ENCODE measurements at places on chromosomes 11 and 22.
A peak's percentile ranks its signal among the peaks of the same experiment; 100 is the strongest.

GRCh38 chr11:64124147-64124546, 41.8 kb downstream of the MACROD1 start:
- DNase-seq: no peak

- DNase-seq: no peak
These were observed 5.1 kb upstream of the TRMU start for GRCh38 chr22:46330426-46330825.

- DNase-seq: no peak
These were observed 13.7 kb downstream of the ZBTB16 start for GRCh38 chr11:114073007-114073827.

DNA sequence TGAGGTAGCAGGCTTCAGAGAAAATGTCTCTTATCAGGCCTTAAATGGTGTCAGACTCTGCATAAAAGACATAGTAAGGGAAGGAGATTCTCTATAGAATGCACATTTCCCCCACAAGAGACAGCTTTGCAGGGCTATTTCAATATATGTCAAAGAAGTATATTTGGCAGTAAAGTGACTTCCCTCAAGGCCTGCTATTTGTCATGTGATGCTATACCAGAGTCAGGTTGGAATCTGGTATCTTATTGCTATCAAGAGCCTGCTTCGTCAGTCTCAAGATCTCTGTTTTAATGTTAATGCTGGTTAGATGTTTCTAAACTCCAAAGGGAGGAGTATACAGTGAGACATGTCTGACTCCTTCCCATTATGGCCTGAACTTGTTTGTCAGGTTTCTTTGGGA, 40.4 kb upstream of the MTMR2 start:
- no peak for DNase-seq

DNA sequence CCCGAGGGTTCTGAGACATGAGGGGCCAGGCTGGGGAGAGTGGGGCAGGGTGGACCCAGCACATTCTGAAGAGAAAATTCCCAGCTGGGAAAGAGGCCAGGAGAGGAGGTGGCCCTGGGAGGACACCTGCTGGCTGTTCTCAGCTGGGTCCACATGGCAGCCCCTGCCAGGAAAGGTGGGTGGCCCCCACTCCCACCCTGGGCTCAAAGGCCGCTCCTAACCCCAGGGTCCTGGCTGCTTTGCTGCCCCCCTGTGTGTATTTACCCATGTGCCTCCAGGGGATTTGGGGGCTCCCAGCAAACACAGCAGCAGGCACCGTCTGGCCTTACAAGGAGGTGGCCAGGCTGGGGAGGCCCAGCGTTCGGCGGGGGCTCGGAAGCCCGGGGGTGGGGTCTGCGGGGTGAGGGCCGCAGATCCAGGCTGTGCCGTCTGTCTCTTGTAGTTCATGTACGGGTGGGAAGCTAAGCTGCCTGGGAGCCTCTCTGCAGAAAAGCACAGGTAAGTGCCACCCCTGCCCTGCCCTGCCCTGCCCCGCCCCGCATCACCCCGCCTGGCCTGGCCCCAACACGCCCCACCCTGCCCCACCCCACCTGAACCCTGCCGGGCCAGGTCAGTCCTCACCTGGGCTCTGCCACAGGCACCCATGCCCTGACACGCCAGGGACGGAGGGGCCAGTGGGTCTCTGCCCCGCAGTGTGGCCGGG, 10.6 kb downstream of the MUC5B start:
- no peak for DNase-seq

DNA sequence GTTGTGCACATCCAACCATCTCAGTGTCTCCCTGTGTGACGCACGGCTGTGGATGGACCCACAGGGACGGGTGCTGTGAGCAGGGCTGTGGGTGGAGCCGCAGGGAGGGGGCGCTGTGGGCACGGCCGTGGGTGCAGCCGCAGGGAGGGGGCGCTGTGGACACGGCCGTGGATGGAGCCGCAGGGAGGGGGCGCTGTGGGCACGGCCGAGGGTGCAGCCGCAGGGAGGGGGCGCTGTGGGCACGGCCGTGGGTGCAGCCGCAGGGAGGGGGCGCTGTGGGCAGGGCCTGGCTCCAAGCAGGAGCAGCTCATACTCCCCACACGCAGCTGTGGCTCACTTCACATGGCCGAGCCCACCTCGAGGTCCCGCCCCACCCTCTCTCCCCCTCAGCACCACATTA, 6.0 kb upstream of the MAPK11 start:
- no peak for DNase-seq

DNA sequence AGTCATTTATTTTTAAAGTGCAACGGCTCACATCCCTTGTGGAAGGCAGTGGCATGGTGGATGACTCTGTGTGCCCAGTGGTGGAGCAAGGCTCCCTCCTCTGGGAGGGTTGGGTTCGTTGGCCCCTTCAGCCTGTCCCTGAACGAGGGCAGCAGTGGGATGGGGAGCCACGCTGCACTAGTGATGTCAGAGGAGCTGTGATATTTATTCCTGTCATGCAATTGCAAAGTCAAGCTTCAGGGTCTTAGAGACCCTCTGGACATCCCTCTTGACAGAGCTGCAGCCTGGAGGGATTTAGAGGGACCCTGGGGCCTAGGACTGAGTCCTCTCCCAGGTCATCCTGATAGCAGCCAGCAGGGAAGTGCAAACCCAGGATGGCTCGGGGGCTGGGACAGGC, 78.2 kb upstream of the NARS2 start:
- DNase-seq: no peak

- peak; percentile 49 for DNase-seq
These were observed 2.3 kb downstream of the PRR33 start for GRCh38 chr11:1889224-1889930.

GRCh38 chr11:121844016-121844415, 272.0 kb downstream of the BLID start:
- no peak for DNase-seq

- DNase-seq: no peak
These were observed 906 bp downstream of the CCDC90B start for GRCh38 chr11:83285151-83285770.

DNA sequence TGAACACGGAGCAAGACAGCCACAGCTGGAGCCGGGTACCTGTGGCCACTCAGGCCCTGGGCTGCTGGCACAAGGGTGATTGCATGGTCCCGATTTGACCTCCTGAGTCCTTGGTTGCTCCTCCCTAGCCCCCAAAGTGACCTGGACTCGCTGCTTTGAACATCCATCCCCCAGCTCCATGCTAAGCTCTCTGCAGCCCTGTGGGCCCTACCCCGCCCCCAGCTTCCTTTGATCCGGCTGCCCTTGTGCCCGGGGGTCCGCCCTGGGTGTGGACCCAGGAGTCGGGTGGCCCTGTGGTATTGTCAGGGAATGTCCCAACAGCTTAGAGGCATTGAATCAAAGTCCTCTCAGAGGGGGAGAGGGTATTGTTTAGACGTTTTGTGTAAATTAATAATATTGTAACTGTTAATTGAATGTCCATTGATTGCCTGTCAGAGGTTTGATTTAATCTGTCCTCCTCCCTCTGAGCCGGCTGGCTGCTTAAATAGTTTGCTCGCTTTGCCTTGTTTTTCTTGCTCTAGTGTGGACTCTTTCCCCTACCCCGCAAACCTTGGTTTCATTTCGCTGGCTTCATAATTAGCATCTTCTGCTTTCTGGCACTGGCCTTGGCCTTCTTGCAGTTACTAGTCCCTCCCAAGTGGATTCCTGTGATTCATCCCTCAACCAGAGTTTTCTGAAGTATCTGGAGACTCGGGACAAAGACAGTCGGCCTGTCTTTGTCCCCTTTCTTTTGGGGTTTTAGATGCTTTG, 20.7 kb downstream of the GRIK4 start:
- no peak for DNase-seq

- DNase-seq: no peak
These were observed 652.3 kb downstream of the ETS1 start for GRCh38 chr11:127935081-127935480.

DNA sequence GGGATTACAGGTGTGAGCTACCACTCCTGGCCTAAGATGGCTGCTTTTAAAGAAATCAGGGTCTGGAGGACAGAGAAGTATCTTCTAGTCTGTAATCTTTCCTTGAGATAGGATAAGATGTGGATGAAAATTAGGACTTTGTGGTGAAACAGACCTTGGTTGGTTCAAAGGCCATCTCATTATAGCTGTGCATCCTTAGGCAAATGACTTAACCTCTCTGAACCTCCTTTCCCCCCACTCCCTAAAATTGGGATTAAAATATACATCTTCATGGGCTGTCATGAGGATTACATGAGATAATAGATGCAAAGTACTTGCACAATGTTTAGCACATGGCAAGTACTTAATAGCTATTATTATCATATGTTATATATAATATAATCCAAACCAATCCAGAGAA, 10.8 kb upstream of the E2F8 start:
- DNase-seq: no peak

GRCh38 chr22:20011123-20011992, 5.3 kb downstream of the ARVCF start:
- no peak for DNase-seq

DNA sequence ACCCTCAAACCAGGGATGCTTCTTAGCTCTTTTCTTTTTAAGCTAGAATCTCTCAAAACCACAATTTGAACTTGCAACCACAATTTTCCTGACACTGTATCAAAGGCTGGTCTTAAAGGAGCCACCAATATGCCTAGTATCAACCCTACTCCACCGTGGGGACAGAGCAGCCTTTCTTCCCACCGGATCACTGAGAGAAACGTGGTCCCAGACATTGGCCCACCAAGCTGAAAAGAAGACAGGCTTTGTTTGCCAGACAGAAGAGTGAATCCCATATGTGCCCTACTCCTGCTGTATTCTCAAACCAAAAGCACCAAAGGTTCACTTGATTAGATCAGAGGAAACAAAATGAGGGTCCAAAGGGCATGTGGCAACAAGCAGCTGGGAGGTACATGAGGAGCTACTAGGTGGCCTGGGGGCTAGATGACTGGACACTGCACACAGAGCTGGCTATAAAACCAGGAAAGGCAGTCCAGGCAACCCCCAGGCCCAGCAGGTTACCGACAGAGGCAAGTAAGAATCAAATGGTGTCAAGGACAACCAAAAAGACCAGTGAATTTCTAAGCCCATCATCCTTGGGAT, 3.6 kb upstream of the VWCE start:
- no peak for DNase-seq

DNA sequence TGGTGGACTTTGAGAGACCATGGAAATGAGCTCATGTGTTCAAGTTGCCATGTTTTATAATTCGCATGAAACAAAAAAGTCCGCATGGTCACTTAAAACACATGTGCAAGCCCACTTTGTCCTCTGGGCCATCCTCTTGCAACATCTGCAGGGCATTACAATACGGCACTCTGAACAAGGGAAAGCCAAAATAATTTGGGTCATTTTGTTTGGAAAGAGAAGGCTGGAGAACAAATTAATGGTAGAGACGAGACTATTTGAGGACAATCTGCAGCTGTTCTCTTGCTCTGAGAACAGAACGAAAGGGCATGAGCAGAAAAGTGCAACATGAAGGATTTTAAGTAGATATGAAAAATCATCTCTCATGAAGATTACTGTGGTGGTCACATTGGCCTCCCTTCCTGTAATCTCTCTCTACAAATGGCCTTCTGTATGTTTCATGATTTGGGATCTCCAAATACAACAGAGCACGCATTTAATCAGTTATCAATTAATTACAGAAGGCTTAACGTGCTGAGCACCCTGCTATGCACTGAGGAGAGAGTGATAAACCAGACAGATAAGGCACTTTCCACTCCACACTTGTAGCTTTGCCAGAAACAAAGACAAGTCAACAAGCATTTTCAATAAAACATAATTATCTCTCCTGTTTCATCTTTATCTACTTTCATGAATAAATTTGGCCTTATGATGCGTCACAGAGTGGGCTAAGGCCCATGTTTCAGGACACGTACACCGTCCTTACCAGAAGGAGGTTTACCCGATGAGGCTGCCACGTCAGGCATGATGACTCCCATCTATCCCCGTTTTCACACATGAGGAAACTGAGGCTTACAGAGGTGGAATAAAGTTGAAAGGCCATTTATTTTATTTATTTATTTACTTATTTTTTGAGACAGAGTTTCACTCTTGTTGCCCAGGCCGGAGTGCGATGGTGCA, 384.1 kb downstream of the LARGE1 start:
- no peak for DNase-seq

DNA sequence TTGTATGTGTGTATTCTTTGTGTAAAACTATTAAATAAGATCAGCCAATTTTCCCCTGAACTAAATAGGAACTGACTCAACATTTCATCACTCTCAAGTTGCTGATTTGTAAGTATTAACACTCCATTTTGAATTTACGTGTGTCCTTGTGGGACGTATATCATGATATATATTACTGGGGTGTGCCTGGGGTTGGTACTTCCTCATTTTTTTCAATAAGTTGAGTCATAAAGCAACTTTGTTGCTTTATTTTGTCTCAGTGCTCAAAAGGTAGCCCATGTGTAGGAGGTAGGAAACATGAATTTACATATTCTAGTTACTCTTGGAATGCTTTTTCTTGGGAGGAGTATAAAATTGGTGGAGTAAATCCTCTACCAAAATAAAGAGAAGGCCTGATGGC, 193.9 kb upstream of the RAG2 start:
- no peak for DNase-seq

GRCh38 chr11:64395545-64396078, 36.6 kb downstream of the RPS6KA4 start:
- no peak for DNase-seq

DNA sequence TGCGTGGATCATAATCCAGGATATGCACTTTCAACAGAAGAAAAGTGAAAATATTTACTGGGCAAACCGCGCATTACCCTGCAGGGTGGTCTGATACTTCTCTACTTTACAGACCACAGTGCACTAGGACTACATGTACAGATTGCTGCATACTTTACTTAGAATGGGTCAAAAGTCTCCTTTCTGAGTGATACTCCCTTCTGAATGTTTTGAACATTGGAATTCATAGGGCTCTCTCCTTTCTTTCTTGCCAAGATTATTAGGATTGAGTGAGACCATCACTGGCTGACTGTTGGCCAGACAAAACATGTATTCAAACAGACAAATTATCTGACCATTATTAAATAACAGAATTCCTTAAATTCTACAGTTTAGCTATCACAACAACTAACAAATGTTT, 6.6 kb upstream of the FIBIN start:
- no peak for DNase-seq

DNA sequence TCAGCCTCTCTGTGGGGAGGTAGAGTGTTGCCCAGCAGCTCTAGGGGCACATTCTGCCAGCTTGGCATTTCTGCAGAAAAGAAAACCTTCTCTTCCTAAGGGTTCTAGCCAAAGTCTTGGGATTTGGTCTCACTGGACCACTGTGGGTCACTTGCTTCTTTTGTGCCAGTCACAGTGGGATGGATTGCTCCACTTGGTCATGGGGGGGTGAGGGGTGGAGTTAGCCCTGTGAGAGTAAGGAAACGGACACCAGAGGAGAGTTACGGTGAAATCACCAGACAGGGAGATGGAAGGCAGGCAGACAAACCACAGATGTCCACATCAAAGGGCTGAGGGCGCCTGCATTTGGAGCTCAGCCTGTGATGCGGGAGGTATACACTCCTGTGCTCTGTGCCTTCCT, 10.8 kb downstream of the SGSM1 start:
- DNase-seq: no peak

- DNase-seq: no peak
These were observed at the start of gene MISFA for GRCh38 chr11:18599739-18600230. MISFA (plus strand) TSS chr11:18599789; CDS start chr11:18599929, 140 bp downstream.

- no peak for DNase-seq
These were observed 765 bp downstream of the ZFPL1 start for GRCh38 chr11:65084598-65085375.

- DNase-seq: no peak
These were observed 252.6 kb upstream of the B3GAT1 start for GRCh38 chr11:134664447-134665187.

GRCh38 chr11:74490941-74491340, 2.6 kb downstream of the LIPT2 start:
- no peak for DNase-seq
